ENCODE measurements at places on chromosomes 12 and 14.

GRCh38 chr14:69351385-69351784 lies 46.7 kb downstream of the ERH start:
- DNase-seq: no peak

DNA sequence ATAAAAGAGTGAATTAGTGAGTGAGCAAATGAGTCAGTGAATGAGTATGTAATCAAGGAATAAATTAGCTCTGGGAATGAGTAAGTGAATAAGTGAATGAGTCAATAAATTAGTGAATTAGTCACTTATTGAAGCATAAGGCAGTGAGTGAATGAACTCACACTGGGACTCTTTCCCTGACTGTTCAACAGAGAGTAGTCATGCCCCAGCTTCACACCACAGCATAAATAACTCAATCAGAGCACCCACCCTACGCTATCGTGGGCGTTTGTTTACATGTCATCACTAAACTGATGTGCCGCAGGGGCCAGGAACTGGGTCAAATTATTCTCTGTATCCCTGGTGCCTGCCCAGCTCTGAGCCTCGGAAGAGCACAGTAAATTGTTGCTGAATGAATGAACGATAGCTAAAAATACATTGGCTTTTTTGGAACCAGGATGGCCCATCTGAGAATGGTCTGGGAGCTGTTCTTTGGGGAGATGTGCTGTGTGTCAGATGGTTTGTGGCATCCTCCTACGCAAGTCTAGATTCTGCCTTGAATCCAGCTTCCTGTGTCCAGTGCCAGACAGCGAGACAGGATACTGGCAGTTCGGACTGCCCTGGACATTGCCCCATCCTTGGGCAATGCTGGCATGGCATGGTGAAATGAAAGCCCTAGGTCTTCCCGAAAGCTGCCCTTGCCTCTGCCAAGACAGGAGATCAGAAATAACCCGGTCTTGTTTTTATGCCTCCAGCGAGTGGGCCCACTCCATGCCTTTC lies 98.0 kb upstream of the RTL1 start:
- DNase-seq: no peak

GRCh38 chr14:53034036-53034435 lies 83.2 kb upstream of the FERMT2 start:
- DNase-seq: no peak

- DNase-seq: no peak
Observed at GRCh38 chr12:89389755-89390661, 37.7 kb upstream of the DUSP6 start.

DNA sequence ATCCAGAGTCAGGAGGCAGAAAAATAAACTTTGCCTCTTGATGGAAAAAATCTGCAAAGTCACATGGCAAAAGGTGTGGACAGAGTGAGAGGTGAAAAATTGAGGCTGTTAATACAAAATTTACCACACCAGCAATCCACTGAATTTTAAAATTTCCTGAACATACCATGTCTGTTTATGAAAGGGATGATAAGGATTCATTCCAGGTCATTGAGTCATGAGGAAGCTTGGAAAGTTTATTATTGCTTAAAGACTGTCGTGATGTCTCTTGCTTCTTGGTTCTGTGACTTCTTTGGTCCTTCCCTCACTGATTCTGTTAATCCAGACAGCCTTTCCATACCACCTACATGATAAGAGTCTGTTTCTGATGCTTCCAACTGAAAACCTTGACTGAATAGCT lies 73.2 kb downstream of the TTC6 start:
- no peak for DNase-seq

GRCh38 chr12:75783093-75783877 lies 248.3 kb downstream of the PHLDA1 start:
- DNase-seq: no peak

DNA sequence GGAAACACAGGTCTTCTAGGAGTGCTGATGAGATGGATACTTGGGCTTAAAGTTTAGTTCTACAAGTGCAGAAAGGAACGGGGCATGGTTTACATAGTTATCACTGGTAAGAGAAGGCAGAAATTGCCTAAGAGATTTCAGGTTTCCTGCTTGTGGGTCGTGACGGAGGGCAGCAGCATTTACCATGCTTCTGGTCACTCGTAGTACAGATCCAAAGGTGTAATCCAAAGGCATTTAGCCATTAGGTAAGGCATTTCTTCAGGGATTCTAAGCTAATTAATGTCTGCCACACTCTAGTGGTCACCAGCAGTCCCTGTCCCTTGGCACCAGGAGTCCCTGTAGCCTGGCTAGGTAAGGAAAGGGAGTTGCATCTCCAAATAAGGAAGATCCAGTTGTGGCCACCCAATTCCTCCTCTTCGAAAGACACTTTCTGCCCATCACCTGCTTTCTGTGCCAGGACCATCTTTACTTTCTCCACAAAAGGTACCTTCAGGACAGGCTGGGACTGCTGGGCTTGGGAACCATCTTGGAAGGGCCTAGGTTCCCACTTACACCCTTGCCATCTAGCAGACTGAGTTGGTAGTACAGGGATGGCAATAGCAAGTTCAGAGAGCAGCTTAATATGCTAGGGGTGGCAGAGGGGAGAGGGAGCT lies 1.5 kb downstream of the GSTZ1 start:
- DNase-seq: no peak

DNA sequence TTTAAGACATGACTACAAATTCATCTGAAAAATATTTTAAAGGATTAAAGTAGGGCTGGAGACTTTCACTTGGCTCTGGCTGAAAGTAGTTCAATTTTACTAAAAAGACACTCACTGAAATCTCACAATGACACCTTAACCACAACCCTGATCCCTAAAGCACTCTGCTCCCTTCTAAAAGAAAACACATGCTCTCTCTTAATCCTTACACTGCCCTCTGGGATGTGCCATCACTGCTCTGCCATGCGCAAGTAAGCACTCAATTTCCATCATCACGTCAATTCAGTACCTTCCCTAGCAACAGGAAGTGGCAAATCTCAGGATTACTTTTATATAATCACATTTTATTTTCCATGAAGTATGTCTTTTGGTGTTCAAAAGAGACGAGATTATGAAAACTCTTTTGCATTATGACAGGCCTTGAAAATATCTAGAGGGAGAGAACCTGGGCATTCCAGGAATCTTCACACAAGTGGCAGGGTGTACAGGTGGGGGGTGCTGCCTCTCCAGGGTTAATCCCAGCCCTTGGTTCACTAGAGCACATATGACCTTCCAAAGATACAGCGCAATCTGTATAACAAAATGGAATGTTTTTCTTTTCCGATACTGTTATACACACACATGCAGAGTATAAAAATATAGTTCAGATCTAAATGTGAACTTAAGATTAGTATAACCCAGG lies 7.3 kb downstream of the ATG14 start:
- DNase-seq: no peak

DNA sequence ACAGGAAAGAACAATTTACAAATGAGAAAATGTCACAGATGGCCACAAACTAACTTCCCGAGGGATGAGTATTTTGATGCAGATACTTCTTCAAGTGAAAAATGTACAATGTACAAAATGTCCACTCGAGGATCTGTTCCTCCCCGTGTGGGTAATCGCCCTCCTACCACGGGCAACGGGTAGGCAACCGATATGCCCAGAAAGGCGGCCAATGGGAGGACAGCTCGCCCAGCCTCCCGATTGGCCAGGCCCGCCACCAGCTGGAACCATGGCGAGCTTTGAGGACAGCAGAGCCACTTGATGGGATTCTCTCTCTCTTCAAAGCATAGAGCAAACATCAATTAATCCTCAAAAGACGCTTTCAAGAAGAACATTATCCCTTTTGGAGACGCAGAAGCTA lies 42.3 kb downstream of the DPF3 start:
- no peak for DNase-seq

DNA sequence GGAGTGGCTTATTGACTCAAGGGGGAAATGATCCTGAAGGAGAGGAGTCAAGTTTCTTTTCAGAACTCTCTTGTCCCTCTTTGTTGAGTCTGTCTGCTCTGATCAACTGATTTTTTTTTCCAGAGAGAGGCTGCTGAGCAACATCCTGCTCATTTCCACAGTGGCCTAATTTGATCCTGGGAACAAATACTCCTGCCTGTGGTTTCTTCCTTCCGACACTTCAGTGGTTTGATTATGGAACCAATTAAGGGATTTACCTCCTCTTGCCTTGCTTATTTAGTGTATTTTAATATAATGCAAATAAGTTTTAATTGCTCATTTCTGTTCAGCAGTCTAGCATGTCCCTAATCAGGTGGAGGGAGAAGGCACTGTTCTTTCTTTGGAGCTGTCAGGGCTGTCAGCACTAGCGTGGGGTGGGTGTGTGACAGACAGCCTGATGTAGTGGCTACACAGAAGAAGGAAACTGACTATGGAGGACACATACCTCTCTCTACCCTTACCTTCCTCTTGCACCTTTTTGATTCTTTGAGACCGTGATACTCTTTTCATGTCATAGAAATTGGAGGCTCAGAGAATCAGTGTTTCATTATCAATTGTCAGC lies 344.9 kb upstream of the STXBP6 start:
- no peak for DNase-seq

GRCh38 chr14:52481864-52482263 lies 70.4 kb downstream of the TXNDC16 start:
- DNase-seq: no peak

DNA sequence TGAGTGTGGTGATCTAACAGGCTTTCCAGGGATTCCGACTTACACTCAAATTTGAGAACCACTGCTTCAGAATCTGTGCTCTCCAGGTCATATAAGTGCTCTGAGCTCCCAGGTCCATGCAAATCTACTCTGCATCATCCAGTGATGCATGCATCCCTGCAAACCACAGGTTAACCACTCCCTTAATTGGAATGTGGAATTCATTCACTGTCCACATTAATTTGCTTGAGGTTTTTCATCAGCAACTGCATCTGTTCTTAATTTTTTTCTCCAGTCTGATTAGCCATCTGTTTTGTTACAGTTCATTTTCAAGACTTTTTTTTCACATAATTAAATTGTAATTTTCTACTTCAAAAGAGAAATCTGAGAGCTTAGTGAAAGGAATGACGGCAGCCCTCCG lies 43.4 kb upstream of the RIN3 start:
- no peak for DNase-seq

DNA sequence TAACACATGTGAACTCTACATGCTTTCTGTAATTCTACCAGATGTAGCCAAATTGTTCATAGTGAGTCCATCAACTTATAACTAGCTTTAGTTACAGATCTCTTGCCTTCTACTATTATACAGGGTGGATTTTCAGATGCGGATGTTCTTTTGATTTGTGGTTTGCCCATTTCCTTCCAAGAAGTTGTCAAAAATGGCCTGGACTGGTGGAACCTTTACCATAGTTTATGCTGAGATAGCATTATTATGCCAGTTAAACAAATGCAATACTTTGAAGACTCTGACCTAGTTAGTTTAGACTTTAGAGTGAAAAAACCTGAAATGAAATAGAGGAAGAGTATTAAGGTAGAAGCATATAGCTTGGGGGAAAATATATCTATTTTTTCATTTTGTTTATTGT lies 27.4 kb upstream of the CFL2 start:
- DNase-seq: no peak

DNA sequence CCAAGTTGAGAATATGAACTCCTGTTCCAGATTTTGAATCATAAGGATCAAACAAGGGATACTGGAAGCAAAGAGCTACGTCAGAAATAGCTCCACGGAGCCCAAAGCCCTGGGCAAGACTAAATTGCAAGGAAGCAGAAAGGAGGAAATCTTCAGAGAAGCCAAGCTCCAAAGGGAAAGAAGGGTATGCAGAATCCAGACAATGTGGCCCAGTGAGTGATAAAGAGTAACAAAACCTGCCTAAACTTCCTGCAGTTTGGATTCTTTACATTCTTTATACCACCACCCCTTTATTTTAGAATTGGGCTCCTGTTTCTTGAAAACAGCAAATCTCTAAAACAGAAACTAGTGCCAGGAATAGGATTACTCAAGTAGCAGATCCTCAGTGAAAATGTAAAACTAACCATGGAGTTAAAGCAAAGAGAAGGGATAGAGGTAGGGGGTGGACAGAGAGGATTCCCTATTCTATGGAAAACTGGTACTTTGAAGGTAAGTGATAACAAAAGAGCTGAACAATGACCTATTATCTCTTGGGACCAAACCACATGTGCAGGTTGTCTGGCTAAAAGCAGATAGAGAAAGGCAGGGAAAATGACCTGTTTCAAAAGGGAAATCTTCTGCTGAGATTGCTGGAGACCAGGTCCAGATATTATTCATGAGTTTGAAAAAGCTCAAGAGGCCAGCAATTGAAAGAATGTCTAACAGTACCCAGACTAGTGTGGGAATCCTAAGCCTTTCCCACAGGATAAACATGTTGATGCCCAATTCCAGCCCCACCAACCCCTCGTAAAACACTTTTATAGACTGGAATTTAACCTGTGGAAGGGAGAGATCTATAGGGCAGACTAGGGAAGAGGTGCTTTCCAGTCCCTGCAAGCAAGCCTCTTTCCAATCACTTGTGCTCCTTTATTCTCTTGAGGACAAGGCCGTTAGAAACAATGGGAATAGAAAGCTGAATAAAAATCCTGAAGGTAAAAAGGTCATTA lies 24.5 kb downstream of the MBIP start:
- no peak for DNase-seq

GRCh38 chr12:125284945-125285685 lies 219.9 kb downstream of the AACS start:
- DNase-seq: no peak

DNA sequence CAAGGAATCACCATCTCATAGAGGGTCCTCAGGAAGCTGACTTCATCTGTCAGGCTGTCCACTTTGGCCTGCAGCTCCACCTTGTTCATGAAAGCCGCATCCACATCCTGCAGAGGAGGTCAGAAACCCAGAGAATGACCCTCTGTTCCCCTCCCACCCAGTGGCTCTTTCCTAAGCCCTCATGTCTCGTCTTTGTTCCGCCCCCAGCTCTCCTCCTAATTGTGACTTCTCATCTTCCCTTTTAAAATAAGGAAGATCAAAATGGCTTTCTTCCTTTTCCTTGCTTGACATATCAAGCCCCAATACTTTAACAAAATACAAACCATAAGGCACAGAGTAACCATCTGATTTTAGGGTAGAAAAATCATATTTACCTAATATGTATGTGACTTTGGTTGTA lies 4.4 kb downstream of the KRT76 start:
- no peak for DNase-seq

- DNase-seq: no peak
Observed at GRCh38 chr12:47750229-47750798, 8.4 kb downstream of the RAPGEF3 start.

DNA sequence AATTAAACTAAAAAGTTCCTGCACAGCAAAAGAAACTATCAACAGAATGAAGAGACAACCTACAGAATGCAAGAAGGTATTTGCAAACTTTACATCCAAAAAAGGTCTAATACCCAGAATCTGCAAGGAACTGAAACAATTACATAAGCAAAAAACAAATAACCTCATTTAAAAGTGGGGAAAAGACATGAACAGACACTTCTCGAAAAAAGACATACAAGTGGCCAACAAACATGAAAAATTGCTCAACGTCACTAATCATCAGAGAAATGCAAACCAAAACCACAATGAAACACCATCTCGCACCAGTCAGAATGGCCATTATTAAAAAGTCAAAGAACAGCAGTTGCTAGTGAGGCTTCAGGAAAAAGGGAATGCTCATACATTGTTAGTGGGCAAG lies 15.2 kb downstream of the PDE6H start:
- DNase-seq: no peak

GRCh38 chr14:60590991-60591414 lies 58.3 kb downstream of the SIX1 start:
- DNase-seq: no peak
